Renal cortex interstitium (tissue), 15 donors: ENCODE measurements at places on chromosomes 5 and 9. TPM values are rescaled to one million over a fixed set of nuclear protein-coding genes. Genes with fewer than 3 reads are reported as not detected.

CARTPT gene
- polyA plus RNA-seq: not detected

PRUNE2 gene
- 14.6 TPM for polyA plus RNA-seq

ENC1 gene
- 74.5 TPM for polyA plus RNA-seq

FOXD4L3 gene
- polyA plus RNA-seq: not detected

ITGA2 gene
- 27.1 TPM for polyA plus RNA-seq

ARRDC3 gene
- polyA plus RNA-seq: 145 TPM

FOXD4L4 gene
- 0.10 TPM for polyA plus RNA-seq

RCL1 gene
- 22.1 TPM for polyA plus RNA-seq

TSSK1B gene
- polyA plus RNA-seq: 0.09 TPM

GRM6 gene
- 1.9 TPM for polyA plus RNA-seq

DNA sequence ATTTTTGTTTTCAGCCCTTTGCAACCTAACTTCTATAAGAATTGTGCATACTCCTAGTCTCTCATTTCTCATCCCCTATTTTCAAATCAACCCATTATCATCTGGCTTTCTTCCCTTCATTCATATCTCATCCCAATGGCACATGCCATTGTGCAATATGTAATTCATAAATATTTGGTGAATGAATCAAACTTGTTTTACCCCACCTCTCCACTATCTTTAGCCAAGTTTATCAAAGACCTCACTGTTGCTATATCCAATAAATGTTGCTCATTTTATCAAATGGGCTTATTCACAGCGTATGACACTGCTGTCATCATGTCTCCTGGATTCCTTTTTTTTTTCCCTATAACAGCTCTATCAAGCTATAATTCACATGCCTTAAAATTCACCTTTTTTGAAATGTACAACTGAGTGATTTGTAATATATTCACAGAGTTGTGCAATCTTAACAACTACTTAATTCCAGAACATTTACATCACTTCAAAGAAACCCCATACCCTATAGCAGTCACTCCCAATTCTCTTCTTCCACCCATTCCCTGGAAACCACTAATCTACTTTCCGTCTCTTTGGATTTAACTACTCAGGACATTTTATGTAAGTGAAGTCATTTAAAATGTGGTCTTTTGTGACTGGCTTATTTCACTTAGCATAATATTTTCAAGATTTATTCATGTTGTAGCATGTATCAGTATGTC is 214.4 kb upstream of the PAPPA start:
- DNase-seq: no peak

DNA sequence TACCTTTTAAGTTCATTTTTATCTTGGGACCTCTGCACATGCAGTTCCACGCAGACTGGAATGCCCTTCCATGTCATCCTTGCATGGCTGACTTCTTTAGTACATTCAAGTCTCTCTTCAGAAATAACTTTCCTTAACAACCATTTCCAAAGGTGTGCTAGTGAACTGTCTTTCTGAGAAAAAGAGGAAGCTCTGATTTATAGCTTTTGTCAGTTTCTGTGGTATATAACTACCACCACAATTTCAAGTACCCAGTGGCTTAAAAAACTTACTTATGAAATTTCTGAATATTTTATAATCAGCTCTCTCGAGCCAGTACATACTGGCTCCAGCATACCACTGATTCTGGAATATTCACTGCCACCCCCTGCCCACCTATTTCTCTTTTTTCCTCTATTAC is 1613.8 kb downstream of the MAT2B start:
- DNase-seq: no peak

DNA sequence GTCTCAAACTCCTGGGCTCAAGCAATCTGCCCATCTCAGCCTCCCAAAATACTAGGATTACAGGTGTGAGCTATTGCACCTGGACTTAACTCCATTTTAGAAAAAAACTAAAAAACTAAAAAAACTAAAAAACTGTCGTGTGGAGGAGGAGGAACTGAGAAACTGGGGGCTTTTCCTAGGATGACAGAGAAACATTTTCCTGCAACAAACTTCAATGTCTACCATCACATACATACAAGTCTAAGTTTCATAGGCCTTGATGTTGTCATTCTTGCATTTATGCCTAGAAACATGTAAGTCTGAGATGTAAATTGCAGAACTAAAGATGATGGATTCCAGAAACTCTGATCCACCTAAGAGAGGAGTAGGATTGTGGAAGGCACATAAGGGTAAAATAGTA is 556.8 kb downstream of the RAB3C start:
- DNase-seq: no peak

GRCh38 chr5:316210-317085 is 5.1 kb upstream of the AHRR start:
- DNase-seq: no peak

- DNase-seq: peak; percentile 59
These were observed 12.7 kb upstream of the THG1L start for GRCh38 chr5:157718519-157718918.

DNA sequence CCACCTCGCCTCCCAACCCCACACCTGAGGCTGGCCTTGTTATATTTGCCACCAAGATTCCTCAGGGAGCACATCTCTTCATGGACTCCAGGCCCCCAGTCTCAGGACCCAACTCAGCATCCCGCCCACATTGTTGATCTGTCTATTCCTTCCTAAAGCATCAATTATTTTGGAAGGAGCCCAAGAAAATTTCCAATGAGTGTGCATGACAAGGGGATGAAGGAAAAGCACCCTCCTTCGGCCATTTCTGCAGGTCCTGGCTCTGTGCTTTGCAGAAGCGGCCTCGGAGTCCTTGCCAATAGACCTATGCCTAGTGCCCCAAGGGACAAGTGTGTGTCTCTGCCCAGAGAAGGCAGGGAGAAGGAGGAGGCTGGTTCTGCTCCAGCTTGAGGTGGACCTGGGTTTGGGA is 273.2 kb downstream of the GADD45G start:
- no peak for DNase-seq

- no peak for DNase-seq
These were observed 214.2 kb downstream of the PRR16 start for GRCh38 chr5:120678279-120678678.

GRCh38 chr9:75033791-75034473 is 5.8 kb upstream of the CARNMT1 start:
- DNase-seq: peak; percentile 39

- DNase-seq: no peak
These were observed 1.4 kb downstream of the KIF20A start for GRCh38 chr5:138180183-138180782.

DNA sequence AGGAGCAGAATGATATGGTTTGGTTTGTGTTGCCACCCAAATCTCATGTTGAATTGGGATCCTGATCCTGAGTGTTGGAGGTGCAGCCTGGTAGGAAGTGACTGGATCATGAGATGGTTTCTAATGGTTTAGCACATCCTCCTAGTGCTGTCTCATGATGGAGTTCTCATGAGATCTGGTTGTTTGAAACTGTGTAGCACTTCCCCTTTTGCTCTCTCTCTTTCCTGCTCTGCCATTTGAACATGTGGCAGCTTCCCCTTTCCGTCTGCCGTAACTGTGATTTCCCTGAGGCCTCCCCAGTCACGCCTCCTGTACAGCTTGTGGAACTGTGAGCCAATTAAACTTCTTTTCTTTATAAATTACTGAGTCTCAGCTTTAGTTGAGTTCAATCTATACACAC is 756.8 kb upstream of the CDH6 start:
- no peak for DNase-seq

GRCh38 chr9:126666155-126666803 is 52.6 kb downstream of the LMX1B start:
- no peak for DNase-seq

DNA sequence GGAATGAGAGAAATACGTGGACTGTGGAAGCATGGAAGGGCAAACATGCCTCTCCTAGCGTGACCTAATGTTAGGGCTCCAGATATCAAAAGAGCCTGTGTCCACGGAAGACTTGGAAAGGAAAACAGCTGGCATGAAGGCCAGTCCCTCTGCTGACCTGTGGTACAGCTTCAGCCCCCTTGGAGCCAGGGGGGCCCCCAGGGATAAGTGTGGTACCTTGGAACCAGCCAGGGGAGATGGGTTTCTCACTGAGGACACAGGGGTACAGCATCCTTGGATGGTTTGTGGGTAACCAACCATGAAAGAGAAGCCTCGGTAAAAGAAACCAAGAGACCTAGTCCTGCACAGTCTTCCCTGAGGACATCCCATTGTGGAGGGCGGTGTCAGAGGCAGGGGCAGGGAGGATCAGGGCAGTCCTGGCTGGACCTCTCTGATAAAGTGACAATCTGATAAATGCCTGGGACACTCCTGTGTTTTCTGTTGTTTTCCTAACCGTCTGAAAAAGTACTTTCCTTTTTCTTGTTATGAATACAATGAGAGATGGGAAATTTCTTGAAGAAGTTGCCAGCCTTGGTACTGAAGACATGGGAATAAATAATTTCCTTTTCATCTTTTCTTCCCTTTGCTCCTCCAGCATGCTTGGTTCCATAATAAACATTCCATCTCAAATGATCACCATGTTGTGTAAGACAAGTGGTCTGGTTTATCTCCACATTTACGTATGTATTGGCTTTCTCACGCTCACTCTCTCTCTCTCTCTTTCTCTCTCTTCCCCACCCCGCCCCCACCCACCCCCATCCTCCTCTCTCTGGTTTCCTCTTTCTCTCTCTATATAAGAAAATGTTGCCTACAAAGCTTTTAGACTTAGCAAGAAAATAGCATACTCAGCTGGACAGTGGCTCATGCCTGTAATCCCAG is 102.1 kb downstream of the SUSD1 start:
- DNase-seq: no peak

DNA sequence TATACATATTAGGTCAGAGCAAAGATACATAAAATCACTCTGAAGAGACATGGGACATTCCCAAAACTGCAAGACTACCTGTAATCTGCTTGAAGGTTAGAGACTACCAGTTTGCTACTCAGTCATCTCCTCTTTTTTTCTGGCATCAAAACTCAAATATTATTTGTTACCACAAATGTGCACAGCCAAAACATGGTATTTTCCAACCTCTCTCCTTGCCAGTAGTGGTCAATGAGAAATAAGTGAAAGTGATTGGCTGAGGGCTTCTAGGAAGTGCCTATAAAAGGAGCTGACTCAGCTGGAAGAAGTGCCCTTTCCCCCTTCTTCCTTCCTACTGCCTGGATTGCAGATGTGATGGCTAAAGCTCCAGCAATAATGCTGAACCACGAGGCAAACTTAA is 13.8 kb downstream of the GZMK start:
- DNase-seq: no peak

- no peak for DNase-seq
These were observed 18.6 kb downstream of the FGD3 start for GRCh38 chr9:92965759-92966517.

GRCh38 chr9:131503626-131504465 is 1.1 kb downstream of the POMT1 start:
- DNase-seq: no peak

DNA sequence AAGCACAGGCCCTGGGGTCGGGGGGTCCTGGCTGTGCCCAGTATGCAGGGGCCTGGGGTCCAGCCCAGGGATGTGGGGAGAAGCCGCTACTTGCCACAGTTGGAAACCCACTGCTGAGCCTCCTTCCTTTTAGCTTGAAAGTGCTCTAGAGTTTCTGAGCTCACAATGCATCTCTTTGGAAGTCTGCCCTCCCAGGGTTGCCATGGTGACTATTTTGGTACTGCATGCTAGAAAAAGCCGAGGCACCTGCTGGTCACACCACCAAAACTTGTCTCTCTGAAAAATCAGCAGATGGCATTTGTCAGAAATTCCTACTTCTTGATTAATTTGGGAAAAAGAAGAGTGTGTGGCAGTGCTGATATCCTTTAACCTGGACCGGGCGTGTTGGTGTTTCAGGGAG is 151.8 kb downstream of the SEC61B start:
- no peak for DNase-seq

- DNase-seq: no peak
These were observed 175.8 kb downstream of the WDR70 start for GRCh38 chr5:37554938-37555337.

- DNase-seq: no peak
These were observed 3.0 kb upstream of the AGPAT2 start for GRCh38 chr9:136690104-136690805.

DNA sequence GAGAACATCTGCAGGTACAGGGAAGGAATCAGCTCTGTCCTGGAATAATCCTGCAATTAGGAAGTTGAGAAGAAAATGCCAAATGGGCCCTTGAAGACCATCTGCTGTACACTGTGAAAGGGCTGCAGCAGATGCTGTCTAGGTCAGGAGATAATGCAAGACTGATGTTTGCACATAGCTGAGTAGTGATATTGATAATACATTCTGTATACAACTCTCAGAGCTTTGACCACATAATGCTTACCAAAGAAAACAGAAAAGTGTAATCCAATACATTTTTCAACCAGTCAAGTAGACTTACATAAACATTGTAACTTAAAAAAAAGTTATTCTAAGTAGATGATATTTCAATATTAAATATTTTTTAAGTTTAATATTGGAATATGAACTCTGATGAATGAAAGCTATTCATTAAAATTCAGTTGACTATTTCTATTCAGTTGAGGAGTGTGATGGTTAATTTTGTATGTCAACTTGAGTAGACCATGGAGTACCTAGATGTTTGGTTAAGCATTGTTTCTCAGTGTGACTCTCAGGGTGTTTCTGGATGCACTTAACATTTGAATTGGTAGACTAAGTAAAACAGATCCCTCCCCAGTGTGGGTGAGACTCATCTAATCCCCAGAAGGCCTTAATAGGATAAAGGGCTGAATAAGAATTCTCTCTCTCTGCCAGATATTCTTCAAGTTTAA is 380.1 kb upstream of the PRR16 start:
- DNase-seq: no peak
